ENCODE measurements at places on chromosomes 7 and 10.

DNA sequence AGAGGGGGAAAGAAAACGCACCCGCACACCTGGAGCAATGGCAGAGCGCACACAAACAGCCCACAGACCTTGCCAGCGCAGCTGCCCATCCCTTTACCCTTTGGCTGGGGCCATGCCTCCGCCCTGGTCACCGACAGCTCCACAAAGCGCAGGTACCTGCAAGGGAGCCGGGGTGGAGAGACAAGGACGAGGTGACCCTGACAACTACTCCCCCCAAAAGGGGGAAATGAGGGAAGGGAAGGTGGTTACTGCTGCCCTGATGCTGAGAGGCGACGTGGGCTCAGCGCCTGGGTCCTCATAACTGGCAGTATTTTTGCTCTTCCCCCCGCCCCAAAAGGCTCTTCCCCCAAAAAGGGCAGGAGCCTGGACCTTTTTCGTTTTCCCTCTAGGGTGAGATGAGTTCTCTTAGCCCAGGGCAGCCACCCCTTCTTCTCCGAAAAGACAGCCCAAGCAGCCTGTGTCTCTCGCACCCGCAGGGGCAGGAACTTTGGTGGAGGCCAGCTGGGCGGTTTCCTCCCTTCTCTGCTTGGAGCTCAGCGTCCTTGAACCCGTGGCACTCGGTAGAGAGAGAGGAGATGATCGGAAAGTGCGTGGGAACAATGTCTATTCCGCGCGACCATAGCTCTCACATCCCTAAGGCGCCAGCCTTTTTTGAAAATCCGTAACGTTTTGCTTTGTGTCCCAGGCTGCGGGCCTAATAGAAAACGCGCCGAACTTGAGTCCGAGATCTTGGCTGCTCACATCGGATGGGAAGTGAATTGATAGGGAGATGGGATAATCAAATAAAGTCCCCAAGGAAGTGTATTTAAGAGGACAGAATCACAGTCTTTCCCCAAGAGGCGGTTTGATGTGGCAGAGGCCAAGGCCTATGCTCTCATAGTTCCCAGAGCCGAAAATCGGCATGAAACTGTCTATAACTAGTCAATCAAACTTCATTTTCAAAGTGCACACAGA is 1.0 kb downstream of the NKX2-3 start:
- DNase-seq = no peak

GRCh38 chr10:91610444-91610843 is 22.4 kb downstream of the PPP1R3C start:
- DNase-seq = no peak

DNA sequence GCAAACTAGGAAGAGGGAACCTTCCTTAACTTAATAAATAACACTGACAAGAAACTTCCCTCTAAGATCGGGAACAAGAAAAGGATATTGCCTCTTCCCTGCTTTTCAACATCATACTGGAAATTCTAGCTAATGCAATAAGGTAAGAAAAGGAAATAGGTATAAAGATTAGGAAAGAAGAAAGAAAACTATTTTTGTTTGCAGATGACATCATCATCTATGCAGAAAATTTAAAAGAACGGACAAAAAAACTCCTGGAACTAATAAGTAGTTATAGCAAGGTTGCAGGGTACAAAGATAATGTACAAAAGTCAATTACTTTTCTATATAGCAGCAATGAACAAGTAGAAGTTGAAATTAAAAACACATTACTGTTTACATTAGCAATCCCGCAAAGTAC is 164.8 kb downstream of the WDR11 start:
- DNase-seq = no peak

DNA sequence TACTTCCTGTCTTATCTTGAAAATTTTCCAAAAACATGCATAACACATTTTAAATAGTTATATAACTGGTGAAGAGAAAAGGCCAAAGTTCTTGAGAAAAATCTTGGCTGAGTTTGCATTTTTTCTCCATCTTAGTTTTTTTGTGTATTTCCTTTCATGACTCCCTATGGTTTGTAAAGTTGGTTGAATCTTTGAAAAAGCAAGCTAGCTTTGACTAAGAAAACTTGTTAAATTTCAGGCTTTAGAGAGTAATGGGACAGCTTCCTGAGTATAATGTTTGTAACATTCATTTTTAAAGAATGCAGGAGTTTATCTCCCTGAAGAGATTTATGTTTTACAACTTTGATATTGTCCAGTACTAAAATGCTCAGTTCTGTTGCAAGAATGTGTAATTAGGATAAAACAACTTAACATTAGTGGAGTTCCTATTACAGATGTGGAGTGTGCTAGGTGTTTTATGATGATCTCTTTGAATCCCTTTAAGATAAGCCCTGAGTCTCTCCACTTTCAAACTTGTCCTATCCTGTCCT is 11.1 kb upstream of the HERPUD2 start:
- DNase-seq = no peak

DNA sequence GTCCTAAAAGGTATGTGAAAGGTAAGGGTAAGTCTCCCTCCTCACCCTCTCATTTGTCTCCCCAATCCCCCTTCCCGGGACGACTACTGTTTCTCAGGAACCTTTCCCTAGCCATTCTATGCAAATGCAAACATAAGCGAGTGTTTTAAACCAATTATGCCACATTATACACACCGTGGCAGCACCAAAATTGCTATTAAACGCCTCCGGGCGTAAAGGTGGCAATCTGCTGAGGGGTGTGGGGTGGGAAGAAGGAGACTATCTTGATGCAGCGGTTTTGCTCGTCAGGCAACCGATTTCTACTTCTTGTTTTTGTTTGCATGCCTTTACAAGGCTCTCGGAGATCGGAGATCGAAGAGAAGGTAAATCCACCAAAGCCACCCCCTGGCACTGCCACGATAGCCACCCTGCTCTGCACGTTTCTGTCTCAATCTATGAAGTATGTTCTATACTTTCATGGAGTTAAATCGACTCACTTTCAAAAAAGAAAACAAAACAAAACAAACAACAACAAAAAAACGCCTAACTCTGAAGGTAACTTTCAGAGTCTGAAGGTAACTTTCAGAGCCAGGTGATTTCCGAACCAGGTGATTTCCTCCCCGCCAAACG is 46.0 kb upstream of the CDK1 start:
- peak; percentile 65 for DNase-seq

- no peak for DNase-seq
These were observed 16.0 kb downstream of the PTPN12 start for GRCh38 chr7:77553123-77553522.

DNA sequence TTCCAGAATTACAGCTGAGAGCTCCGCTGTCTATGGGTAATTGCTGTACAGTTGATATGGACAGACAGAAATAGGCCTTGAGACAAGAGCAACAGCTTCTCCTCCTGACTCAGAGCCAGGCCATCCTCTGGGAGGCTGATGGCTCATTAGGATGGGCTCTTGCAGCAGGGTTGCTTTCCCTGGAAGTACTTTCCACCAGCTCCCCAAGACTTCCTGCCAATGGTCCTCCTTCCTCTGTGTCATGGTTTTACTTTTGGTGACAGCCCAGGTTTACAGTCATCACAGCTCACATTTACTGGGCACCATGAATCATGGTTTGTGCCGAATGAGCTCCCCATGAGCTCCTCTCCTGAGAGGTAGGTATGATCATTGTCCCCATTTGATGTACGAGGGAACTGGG is 131.8 kb downstream of the HECW1 start:
- DNase-seq = no peak

- peak; percentile 62 for DNase-seq
These were observed 170.8 kb upstream of the HABP2 start for GRCh38 chr10:113381981-113382509.

GRCh38 chr7:134210976-134211663 is 84.0 kb downstream of the LRGUK start:
- no peak for DNase-seq

DNA sequence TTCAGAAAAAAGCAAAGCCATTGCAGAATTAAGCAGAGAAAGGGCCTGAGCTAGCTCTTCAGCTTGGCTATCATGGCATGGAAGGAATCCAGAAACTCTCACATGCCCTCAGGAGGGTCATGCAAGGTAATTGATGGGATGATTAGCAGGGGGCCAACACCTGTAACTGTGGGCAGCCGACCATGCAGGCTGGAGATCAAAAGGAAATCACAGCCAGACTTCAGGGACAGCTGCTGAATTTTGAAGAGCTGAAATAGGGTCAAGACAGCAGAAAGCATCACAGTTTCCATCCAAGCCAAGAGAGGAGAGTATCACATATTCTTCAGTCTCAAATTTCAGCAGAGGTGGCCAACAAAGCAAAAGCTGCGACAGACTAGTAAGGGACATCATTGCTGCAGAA is 239.6 kb upstream of the STEAP1 start:
- no peak for DNase-seq

- no peak for DNase-seq
These were observed 5.1 kb upstream of the SP4 start for GRCh38 chr7:21422751-21423150.

DNA sequence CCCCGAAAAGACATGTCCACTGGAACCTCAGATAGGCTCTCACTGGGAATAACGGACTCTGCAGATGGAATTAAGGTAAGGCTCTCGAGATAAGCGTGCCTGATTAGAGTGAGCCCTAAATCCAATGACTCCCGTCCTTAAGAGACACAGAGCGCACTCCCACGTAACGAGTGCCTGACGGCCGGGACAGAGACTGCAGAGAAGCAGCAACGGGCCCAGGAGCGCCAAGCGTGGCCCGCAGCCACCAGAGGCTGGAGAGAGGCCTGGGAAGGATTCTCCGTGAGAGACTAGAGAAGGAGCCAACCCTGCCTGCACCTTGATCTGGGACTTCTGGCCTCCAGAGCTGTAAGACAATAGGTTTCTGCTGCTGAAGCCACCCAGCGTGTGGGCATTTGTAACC is 20.0 kb upstream of the TNRC18 start:
- no peak for DNase-seq

DNA sequence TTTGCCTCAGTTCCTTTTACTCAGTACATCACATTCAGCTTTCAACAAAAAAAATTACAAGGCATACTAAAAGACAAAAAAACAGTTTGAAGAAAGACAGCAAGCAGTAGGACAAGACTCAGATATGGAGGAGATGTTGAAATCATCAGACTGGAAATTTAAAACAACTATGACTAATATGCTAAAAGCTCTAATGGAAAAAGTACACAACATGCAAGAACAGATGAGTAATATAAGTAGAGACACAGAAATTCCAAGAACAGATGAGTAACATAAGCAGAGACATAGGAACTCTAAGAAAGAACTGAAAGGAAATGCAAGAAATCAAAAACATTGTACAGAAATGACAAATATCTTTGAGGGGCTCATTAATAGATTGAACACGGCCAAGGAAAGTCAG is 402.6 kb downstream of the NEBL start:
- DNase-seq = no peak

DNA sequence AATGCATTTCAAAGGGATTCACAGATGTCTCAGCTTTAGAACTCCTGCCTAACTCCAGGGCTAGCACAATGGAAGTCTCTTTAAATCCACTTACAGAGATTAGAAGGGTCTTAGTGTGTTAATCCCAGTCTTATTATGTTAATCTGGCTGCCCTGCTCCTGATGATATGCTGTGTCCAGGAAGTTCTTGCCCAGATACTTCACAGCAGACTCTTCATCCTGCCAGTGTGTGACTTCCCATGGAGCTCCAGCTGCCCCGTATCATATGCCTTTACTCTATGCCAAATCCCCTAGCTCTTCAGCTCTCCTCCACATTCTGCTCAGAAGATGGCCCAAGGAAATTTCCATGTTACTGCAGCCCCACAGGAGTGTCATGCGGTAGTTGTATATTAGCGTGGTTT is 533.8 kb downstream of the GALNT17 start:
- no peak for DNase-seq

- DNase-seq = no peak
These were observed 209.7 kb downstream of the TEX36 start for GRCh38 chr10:125473143-125473793.

GRCh38 chr10:67259319-67259929 is 333.6 kb downstream of the LRRTM3 start:
- DNase-seq = no peak

GRCh38 chr7:28684650-28685241 is 272.4 kb downstream of the CREB5 start:
- DNase-seq = no peak

GRCh38 chr10:2077231-2077630 is 339.9 kb upstream of the ADARB2 start:
- no peak for DNase-seq

Data from CD4-positive, alpha-beta T cell treated with Interleukin-17A for 1 hour (primary cell).